ENCODE measurements at places on chromosomes 2 and 18.
A peak's percentile ranks its signal among the peaks of the same experiment; 100 is the strongest.

DNA sequence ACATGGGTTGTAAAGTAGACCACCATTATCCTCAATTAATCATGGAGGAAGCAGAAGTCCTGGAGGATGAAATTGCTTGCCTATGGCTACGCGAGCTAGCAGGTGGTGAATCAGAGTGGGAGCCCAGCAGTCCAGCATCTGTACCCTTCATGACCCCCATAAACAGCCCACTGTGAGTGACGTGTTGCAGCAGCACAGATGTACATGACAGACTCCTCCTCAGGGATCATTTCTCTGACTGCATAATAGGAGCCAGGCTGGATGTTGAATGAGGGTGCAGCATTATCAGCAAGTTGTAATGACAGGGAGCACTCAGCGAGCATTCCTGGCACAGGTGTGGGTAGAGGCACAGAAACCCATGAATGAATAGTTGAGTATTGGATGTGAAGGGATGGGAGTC lies 339.3 kb downstream of the MYCN start:
- DNase-seq: no peak

DNA sequence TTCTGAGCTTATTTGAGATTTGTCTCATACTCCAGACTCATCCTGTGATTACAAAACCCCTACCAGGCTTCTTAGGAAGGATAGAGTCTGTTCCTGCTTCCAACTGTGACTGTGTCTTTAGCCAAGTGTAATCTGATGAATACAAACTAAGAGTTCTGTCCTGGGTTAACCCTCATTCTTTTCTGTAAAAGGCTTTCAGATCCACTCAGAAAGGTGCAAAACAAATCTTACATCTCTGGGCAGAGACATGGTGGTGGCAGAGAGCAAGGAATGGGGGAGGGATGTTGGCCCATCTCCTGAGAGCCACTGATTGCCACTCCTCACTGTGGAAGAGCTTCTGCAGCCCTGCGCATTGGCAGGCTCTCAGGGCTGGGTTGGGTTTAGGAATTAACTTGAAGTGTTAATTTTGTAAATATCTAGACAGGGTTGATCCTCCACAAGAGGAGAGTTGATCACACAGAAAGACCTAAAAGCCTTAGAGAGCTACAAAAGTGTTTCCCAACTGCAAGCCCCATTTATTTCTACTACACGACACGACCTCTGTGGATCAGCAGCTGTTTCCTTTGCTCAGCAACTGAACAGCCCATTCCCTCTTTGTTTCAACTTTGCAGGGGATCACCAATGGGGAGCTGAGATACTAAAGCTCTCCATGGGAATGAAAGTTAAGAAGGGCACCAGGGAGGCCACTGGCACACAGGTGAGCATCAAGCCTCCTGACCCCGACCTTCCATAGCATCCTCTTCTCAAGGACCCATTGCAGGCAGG lies 23.7 kb upstream of the SPTBN1 start:
- peak; percentile 5 for DNase-seq

GRCh38 chr2:100606726-100607343 lies 44.0 kb downstream of the PDCL3 start:
- peak; percentile 72 for DNase-seq

DNA sequence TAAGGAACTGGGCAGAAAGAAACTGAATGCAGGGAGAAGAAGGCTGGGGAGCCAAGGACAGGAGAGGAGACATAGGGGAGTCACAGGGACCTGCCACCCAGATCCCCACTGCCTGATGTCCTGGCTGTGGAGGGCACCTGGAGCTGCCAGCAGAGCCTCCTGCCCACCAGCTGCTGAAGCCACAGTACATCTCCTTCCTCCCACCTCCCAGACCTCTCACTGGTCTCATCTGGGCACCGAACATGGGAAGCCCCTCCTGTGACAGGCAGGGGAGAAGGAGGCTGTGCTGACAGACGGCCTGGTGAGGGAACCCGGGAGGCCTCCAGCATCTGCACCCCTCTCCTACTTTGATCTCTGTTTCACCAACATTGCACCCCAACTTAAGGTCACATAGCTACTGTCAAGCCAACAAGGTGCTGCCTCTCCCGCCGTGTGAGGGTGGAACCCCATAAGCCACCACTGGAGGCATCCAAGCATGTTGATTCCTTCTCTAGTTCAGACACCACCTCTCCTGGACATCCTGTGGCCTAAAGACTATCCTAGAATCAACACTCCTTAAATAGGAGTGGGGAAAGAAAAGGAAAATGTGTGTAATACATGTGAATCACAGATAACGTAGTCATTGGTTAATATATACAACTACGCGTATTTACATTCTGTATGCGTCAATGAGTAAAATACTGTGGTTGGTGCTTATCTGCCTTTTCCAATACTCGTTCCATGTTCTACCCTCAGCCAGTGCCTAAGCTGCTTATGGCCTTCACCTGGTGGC lies 3.5 kb upstream of the RNPEPL1 start:
- DNase-seq: no peak

GRCh38 chr2:42931818-42932195 lies 139.4 kb upstream of the HAAO start:
- no peak for DNase-seq

- no peak for DNase-seq
Measured at GRCh38 chr2:215038421-215038820, 100.0 kb downstream of the ABCA12 start.

- no peak for DNase-seq
Measured at GRCh38 chr2:147829106-147829505, 15.7 kb upstream of the ACVR2A start.

GRCh38 chr2:159933727-159934049 lies 128.7 kb downstream of the PLA2R1 start:
- DNase-seq: peak; percentile 65

- DNase-seq: no peak
Measured at GRCh38 chr2:168661863-168662256, 140.6 kb upstream of the NOSTRIN start.

DNA sequence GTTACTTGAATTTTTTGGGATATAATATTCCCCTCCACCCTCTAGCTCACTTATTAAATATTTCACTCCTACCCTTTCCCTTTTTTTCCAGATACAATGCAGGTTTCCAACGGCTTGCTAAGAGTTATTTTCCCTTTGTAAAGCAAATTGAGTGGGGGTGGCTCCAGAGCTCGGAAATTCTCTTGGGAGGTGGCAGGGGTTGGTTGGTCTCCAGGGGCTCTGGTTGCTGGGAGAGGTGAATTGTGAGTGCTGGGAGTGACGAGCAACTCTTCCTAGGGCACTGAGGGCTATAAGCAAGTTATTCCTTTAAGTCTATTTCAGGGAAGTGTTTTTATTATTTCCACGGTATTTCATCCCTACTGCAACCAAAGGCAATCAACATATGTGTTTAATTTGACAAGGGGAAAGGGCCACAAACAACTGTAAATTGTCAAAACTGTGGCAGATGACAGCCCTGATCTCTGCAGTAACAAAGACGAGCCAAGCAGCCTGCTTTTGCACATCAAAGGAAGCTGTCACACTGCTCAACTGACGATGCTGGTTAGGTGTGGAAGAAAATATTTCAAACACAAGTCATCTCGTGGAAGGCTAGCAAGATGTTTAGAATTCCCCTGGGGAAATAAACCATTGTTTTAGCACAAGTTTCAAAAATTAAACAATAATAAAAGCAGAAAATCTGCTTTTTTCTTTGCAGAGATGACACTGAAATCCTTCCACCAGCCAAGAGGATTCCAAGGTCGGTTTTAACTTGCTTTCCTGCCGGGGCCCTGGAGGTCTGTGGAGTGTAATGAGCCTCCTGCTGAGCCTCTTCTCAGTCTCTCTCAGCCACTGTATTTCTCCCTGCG lies 34.8 kb upstream of the ASXL2 start:
- DNase-seq: peak; percentile 57

DNA sequence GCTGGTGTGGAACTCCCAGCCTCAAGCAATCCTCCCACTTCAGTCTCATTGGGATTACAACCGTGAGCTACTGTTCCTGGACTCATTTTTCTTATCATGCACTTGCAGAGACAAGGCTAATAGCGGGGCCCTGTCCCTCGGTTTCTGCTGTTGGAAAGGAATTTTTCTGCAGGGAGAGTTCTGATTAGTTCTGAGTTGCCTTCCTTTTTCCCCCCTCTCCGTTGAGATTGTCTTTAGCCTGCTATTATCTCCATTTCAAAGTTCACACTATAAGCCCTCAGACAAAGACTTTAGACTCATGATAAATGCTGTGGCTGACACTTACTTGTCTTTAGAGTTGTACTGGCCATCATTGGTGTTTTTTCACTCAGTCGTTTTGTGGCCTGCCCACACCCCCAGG lies 97.2 kb downstream of the NCOA1 start:
- no peak for DNase-seq

GRCh38 chr2:35443087-35443486 lies 912.5 kb upstream of the CRIM1 start:
- DNase-seq: no peak

DNA sequence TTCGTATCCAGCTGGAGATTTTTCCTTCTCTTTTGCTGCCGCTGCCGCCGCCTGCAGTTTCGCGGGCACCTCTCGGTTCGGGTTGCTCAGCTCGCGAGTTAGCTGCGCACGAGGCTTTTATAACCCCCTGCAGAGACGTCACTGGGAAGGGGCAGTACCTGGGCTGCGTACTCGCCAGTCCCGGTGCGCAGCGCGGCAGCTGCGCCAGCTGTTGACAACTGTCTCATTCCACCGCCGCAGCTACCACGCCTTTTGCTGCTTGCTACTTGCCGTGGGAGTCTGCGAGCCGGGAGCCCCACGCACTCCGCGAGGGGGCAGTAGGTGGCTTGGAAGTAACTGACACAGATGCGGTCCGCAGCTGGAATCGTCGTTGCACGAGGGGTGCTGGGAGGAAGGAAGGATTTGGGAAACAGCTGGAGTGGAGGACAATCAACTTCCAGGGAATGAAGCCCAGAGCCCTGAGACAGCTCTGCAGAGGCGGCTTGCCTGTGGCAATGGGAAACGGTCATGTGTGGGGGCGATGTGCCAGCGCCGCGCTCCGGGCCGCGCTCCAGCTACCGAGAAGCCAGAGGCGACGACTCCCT lies at the start of gene TACR1:
TACR1 (minus strand) TSS at position 93 of the 584 bp plus-strand sequence. CDS start 586 bp downstream, outside the sequence.
- DNase-seq: peak; percentile 91

GRCh38 chr18:60508108-60508507 lies 135.5 kb upstream of the MC4R start:
- DNase-seq: peak; percentile 4

DNA sequence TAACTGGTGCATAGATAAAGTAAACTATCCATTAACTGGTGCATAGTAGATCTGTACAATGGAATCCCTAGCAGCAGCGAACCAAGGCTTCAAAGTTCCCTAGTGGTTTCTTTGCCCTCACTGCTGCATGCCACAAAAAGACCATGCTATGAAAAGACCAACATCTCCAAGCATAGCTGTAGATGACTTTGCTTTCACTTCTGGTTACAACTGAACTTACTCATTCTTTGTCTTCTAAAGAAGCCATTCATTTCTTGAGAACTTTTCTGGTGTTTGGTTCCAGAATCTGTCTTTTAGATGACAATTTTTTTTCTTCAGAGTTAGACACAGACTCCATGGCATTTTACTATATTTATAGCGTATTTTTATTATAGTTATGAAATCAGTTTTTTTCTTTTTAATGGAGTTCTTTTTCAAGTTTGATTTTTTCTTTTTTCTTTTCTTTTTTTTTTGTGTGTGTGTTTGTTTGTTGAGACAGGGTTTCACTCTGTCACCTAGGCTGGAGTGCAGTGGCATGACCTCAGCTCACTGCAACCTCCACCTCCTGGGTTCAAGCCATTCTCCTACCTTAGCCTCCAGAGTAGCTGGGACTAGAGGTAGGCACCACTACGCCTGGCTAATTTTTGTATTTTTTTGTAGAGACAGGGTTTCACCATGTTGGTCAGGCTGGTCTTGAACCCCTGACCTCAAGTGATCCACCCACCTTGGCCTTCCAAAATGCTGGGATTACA lies 63.6 kb downstream of the SLC35F5 start:
- DNase-seq: no peak

GRCh38 chr18:46297124-46297523 lies 192.9 kb downstream of the HAUS1 start:
- DNase-seq: no peak

DNA sequence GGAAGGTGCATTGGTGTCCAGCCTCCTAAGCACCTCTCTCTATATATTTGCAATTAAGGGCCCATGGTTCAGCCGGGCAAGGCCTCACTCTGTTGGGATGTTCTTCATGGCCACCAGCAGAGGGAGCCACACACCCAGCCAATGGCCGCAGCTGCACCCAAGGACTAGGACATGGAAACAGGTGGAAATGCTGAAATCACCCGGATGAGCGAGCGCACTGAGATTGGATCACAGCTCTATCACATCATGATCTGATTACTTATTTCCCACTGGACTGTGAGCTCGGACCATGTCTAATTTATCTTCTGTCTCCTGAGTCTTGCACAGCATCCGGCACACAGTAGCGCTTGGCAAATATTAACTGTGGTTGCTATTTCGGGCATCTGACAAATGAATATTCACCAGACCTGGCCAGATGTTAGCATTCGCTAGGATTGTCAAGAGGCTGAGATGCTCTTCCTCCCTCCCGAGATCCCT lies 31.2 kb downstream of the KIF3C start:
- DNase-seq: peak; percentile 94

GRCh38 chr2:21770787-21771186 lies 647.0 kb downstream of the TDRD15 start:
- DNase-seq: no peak

GRCh38 chr2:199495147-199495546 lies 37.4 kb upstream of the SATB2 start:
- DNase-seq: no peak

DNA sequence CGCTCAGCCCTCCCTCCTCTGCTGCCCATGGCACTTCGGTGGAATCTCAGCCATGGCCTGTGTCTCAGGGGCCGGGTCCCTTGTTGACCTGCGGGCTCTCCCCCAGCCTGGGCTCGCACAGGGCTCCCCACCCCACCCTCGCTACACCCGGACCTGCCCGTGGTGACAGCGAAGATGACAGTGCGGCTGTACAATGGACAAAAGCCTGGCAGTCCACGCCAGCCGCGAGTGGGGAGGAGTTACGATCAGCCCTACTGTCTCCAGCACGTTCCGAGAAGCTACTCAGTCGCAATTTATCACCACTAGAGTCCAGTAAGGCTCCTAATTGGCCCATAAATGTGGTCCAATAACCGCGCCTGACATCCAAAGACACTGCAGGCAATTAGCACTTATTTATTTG lies 31.6 kb downstream of the GBX2 start:
- no peak for DNase-seq

DNA sequence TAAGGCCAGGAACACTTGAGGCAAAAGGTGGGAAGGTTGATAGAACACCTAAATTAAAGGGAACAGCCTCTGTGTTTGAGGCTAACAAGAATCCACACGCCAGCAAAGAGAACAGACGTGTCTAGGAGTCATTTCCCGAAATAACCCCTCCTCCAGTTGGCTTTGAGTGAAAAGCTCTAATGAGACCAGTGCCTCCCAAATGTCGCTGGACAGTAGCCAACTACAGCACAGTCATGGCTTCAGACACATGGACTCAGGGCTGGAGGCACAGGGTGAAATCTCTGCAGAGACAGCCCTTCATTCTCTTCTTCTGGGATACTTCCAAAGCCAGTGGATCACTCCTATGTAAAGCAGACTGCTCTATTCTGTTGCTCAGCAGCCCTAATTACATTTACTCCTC lies 49.6 kb downstream of the SOWAHC start:
- peak; percentile 90 for DNase-seq

GRCh38 chr18:36728345-36728744 lies 100.5 kb downstream of the TPGS2 start:
- DNase-seq: no peak

- no peak for DNase-seq
Measured at GRCh38 chr2:101430156-101430555, 42.9 kb upstream of the CREG2 start.
